ENCODE measurements at places on chromosomes 2 and 18.

GRCh38 chr2:79327460-79327859, 167.9 kb upstream of the REG3A start:
- no peak for DNase-seq

DNA sequence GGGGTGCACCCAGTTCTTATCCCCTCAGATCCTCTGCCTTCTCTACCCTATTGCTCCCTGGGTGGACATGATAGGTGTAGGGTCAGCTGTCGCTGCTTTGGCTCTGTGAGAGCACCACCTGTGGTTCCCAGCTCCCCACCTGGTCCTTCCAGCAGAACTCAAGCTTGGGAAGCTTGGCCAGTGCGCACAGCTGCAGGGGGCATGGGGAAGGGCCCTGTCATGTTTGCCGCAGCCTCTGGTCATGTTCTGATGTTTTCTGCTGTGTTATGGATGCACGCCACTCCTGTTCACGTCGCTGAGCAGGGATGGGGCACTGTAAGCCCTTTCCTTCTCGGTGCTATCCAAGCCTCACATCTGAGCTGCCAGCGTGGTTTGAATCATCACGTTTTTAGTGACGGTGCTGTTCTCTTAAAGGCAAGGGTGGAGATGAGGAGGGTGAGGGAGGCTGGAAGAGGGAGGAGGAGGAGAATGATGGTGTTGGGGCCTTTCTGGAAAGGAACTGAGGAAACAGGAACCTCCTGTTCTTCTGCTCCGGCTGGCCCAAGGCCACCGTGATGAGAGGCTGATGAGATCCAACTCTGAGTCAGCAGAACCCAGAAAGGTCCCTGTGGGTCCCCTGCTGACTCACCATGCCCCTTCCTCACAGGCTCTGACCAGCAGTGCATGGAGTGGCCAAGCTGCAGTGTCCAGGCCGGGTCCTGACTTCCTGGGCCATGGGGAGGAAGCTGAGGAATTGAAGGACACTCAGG, 78.0 kb downstream of the LIPG start:
- DNase-seq: no peak

DNA sequence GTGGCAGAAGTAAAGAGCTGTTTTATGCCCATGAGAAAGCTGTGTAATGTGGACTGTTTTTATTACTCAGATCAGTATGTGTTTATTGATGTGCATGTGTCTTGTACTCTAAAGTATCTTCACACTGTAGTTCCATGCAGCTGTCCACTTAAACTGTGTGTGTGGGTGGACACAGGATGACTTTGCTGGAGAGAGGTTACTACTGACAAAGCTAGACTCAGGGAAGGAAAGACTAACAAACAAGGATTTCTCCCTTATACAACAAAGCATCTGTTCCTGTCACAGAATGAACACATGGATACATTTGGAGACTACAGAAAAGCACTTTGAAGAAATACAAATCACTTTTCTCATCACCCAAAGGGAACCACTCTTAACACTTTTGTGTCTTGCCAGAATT, 10.0 kb downstream of the FHOD3 start:
- DNase-seq: no peak

GRCh38 chr2:145394181-145394580, 874.3 kb upstream of the ZEB2 start:
- DNase-seq: no peak

- no peak for DNase-seq
Measured at GRCh38 chr2:64711252-64711800, 57.6 kb upstream of the SERTAD2 start.

DNA sequence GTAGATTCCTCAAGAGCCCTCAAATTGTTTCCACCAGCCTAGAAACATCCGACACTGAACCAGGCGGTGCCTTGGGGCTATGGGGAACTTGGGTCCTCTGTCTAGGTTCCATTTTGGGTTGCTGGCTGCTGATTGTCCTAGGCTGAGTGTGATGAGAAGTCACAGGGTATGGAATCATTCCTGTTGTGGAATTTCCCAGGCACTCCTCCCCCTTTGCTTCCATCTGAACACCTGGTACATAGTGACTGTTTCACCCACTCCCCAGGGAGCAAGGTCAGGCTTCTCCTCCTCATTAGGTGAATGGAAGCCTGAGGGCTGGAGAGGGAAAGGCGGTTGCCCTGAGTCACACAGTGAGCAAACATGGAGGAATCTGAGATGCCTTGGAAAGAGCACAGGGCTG, 4.5 kb downstream of the KIF3C start:
- no peak for DNase-seq

DNA sequence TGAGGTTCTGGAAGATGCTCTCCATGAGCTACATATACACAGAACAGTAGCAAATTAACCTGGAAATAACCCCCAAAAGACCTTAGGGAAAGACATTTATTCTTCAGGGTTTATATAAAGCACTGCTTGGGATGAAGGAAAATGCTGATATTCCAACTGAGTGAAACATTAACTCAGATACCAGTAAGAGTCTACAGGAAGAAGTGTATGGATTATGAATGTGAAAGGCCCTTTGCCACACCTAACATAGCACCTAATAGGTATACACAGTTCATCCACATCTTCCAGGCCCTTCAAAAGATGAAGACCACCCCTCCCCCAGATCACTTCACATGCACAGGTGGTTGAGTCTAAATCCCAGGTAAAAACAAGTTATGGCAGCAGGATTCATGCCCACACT, 50.4 kb downstream of the MYO5B start:
- DNase-seq: no peak

DNA sequence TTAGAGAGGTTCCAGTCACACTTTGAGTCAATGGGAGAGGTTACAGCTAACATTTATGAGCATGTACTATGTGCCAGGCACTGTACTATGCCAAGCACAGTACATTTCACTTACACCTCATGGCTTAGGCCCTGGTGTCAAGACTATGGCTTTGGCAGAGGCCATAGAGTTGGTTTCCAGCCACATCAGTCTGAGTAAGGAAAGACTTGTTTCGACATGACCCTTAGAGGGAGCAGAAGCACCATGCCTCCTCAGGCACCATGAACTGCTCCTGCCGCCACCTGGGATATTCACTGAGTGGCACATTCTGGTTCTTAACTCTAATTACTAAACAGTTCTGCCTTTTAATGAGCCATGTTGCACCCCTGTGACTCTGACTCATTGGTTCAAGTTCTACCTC, 12.7 kb downstream of the DGUOK start:
- DNase-seq: no peak

DNA sequence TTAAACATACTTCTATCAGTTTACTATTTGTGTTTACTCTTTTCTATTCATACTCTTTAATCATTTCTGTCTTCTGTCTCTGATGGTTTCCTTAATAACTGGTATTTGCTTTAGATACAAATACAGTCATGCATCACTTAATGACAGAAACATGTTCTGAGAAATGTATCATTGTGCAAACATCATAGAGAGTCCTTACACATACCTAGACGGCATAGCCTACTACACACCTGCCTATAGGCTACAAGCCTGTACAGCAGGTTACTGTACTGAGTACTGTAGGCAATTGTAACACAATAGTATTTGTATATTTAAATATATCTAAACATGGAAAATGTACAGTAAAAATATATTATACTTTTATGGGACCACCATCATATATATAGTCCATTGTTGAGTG, 36.3 kb downstream of the VSNL1 start:
- no peak for DNase-seq

Measured in stimulated activated CD4-positive, alpha-beta T cell treated with anti-CD3 and anti-CD28 coated beads, TNF-alpha, amount 100 ng/mL, for 4 hours (primary cell).